ENCODE measurements at places on chromosomes 16 and 17.

GRCh38 chr17:79388556-79389295, 222.1 kb downstream of the RBFOX3 start:
- no peak for DNase-seq

- DNase-seq: no peak
Observed at GRCh38 chr16:78509965-78510364, 410.5 kb downstream of the WWOX start.

- DNase-seq: no peak
Observed at GRCh38 chr17:8841844-8842243, 25.6 kb downstream of the PIK3R6 start.

DNA sequence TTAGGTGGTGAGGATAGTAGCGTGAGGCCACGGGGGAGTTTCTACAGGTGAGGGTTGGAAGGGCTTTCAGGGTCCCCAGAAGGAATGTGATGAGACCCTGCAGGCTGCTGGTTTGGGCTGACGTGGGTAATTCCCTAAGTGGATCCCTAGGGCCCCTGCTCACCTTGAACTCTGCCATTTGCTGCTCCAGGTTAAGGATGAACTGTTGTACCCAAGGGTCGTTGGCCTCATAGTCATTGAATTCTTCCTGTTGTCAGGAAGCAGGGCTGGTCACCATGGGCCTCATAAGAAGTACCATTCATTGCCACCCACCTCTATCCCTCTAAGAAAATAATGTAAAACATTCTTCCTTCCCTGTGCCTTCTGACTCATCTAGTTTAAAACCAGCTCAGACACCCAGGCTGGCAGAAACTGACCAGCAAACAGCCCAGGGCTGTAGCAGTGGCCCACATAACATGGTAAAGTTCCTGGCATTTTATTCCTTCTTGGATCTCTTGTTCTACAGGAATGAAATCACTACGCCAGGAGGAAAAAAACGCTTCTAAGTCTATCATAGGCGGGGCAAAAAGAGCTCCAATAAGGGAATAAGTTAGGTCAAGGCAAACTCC, 27.6 kb downstream of the FCSK start:
- no peak for DNase-seq

GRCh38 chr17:77027271-77027889, 113.4 kb upstream of the SEC14L1 start:
- no peak for DNase-seq

Data from activated CD4-positive, alpha-beta T cell treated with anti-CD3 and anti-CD28 coated beads for 24 hours (primary cell).